NCI-H446 (cell line): ENCODE measurements at places on chromosomes 11 and 22.

DNA sequence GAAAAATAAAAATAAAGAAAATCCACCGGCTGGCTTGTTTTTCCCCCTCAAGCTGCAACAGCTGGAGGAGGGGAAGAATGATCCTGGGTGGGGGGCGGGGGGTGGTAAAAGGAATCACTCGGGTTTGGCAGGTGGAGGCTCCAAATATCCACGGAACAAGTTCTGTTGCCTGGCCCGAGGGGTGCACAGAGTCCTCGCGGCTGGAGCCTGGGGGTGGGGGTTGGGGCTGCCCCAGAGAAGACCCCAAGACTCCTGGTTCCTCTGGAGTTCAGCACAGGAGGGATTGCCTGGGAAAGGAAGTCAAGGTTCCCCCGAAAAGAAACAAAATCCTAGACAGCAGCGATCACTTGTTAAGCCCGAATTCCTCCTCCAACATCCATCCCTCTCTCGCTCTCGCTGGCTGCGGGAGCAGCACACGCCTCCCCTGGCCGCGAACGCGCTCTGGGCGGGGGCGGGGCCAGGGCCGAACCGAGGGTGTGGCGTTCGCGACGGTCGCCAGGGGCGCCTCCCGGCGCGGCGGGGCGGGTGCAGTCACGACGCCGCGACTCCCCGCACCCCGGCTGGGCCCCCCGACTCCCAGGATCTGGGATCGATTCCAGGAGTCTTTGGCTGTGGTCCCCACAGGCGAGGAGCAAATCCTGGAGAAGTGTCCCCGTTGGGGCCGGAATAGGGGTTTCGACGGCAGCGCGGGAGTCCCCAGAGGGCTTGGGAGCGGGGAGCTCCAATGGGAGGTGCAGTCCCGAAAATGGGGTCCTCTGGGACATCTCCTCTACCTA is at the start of gene KCNA4:
Gene KCNA4 (minus strand): TSS at position 443 of the 776 bp plus-strand sequence. CDS start 4,352 bp downstream, outside the sequence.
- DNase-seq: peak; percentile 58

- DNase-seq: no peak
Observed at GRCh38 chr22:37259540-37260029, 15.5 kb upstream of the RAC2 start.

GRCh38 chr11:26905368-26905767 is 88.5 kb upstream of the FIBIN start:
- DNase-seq: peak; percentile 25

DNA sequence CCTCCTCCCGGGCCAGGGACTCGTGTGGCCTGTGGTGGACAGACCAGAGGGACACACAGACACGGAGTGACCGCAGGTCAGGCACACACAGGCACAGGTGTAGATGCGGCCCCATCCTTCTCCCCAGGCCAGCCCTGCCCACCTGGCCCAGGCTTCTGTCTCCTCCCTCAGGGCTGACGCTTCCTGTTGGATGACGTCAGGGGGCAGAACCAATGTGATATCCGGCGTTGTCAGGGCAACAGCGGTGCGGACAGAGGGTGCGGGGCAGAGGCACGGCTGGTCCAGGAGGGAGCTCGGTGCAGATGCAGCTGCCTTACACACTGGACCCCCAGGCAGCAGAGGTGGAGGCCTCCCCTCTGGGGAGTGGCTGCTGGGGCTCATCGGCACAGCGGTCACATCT is 2.9 kb upstream of the TUBGCP6 start:
- DNase-seq: no peak

DNA sequence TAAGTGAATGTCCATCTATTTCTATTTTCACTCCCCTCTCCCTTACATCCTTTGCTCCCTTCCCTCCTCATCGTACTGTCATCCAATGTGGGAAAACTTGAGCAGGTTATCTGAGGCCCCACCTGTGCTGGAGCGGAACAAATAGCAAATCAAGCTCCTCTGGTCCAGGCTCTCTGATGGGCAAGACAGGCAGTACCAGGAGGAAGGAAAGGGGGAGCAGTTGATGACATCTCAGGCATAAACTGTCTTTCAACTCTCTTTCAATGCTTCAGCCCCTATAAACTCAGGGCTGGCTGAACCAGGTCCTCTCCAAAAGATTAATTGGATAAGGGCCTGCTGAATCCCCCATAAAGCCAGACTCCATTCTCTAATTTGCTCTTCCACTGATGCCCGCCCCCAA is 1.5 kb upstream of the CCKBR start:
- no peak for DNase-seq

- DNase-seq: no peak
Observed at GRCh38 chr22:46801331-46801811, 38.9 kb downstream of the TBC1D22A start.

DNA sequence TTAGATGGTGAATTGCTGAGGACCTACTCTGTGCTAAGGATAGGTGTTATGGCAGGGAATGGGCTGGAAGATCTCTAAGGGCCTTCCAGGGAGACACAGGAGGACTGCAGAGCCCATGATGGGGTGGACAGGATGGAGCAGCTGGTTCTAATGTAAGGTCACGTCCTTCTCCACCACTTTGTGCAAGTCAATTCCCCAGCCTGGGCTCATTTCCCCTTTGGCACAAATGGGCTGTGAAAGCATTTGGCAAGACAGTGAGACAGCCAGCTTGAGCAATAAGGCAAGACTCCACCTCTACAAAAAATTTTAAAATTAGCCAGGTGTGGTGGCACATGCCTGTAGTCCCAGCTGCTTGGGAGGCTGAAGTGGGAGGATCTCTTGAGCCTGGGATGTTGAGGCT is 81.4 kb upstream of the THY1 start:
- DNase-seq: no peak

DNA sequence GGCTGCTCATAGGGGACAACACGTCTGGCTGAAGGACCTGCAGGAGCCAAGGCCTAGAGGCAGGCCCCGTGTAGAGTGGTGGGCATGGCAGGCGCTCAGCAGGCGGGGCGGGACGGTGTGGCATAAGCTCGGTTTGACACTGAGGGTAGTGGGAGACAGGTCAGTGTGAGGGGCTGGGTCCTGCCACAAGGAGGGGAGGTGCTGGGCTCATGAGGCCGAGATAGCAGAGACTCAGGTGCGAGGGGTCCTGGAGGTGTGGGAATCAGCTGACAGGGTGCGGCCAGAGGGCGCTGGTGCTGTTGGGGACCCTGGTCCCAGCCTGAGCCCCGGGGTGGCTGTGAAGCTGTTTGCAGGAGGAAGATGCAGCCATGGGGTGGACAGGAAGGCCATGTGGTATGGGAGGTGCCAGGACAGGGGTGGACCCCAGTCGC is 6.7 kb downstream of the SLC22A12 start:
- DNase-seq: no peak

GRCh38 chr11:33829430-33830141 is 55.3 kb upstream of the FBXO3 start:
- peak; percentile 48 for DNase-seq

- no peak for DNase-seq
Observed at GRCh38 chr11:27468209-27468994, 4.2 kb downstream of the LGR4 start.

DNA sequence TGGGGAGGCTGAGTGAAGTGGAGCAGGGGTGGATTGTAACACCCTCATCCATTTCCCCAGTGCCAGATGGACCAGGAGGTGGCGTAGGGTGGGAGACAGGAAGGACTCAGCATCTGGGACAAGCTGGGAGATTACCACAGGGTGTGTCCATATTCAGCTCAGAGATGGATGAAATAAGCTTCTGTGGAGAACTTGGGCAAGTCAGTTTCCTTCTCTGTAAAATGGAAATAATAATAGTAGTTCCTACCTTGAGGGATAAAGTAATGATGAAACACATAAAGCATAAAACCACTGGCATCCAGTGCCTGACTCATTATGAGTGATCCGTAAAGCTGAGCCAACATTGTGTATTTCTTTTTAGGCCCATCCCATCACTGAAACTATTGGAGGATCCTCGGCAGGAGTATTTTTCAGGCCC is 607 bp upstream of the ROBO4 start:
- DNase-seq: no peak

DNA sequence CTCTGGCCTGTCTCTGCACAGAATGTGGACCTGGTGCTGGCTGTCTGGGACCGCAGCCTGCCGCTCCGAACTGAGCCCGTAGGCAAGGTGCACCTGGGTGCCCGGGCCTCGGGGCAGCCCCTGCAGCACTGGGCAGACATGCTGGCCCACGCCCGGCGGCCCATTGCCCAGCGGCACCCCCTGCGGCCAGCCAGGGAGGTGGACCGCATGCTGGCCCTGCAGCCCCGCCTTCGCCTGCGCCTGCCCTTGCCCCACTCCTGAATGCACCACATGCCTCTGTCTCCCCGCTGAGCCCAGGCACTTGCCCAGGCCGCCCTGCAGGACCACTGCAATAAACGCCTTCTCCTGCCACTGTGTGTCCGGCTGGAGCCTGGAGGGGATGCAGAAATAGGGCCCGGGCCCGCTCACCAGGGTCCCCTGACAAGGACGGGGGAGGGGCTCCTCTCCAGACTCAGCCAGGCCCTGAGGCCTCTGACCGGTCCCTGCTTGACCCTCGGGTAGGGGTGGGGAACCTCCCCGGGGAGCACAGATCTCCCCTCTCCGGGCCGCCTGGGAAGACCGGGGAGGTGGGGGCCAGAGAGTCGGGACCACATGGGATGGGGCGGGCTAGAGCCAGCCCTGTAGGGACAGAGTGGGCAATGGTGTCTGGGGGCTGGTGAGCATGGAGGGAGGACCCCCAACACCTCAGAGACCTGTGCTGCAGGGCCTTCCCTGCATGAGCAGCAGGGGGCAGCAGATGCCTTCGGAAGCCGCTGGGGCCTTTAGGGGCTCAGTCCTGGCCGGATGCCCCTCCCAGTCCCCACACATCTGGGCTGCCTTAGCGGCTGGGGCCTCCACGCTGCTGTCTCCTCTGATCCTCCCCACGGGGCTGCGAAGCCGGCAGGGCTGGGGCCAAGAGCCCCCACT is 1.4 kb upstream of the TNNI2 start:
- DNase-seq: no peak

GRCh38 chr11:61747192-61747966 is 5.1 kb upstream of the MYRF start:
- DNase-seq: no peak

GRCh38 chr22:35341090-35341874 is 39.6 kb upstream of the HMOX1 start:
- no peak for DNase-seq

DNA sequence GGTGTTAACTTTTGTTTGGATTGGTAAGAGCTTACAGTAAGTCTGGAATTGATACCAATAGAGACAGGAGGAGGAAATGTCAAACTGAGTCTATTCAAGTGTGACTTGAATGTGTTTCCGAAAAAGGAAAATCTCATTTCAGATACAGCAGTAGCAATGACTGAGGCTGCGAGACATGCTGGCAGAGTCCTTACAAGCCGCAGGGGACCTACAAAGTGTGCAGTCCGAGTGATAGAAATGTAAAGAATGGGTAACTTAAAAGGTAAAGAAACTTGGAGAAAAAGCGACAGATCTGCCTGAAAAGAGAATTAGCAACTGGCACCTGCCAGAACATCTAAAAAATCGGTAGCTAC is 444 bp downstream of the CWF19L2 start:
- DNase-seq: no peak

DNA sequence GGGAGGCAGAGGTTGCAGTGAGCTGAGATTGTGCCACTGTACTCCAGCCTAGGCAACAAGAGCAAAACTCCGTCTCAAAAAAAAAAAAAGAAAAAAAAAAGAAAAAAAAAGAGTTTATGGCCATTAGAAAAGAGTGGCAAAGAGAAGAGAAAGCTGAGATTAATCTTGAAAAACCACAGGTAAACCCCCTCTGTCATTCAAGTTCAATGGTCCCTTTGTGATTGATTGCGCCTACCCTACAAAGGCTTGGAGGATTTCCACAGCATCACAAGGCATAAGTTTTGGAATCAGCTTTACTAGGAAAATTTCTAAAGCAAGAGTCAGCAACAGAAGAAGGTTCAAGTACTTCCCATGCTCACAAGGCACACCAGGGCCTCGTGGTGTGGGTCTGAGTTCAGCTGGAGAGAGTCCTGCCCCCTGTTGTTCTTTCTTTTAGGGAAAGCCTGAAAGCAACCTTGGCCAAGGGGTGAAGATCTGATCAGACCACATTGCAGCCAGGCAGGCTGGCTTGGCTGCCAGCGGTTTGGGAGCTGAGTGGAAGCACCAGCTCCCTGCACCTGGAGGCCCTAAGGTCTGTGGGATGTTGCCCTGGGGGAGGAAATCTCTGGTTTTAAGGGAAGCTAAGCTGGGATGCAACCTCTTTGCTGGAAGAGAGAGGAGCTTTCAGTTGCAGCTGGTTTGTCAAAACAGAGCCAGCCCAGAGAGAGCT is 41.8 kb downstream of the SLN start:
- DNase-seq: no peak

DNA sequence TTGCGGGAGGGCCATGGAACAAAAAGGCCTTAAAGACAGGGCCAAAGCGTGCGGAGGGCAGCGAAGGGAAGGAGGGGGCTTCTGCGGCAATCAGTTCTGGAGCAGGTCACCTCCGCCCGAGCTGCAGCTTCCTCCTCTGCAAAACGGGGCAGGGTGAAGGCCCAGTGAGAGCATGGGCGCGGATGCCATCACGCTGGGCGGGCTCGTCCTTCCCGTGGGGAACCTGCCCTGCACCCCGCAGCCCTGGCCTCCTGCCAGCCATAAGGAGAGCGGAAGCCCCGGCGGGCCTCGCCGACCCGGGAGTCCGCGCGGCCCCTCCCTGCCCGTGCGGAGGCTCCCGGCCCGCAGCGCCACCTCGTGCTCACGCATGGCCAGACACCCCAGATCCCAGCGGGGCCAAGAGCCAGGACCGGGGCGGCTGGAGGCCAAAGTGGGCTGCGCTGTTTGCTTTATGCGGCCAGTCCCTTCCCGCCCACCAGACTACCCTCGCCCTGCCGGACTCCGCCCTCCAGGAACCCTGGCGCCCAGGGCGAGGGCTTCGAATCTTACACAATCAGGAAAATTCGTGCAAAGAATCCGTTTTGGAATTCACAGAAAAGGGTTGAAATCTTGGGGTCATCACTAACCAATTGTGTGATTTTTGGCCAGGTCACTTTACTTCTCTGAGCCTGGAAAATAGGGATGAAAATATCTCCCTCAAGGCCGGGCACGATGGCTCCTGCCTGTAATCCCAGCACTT is 16.1 kb downstream of the TSKU start:
- DNase-seq: no peak

GRCh38 chr11:95567685-95568084 is 221.9 kb downstream of the FAM76B start:
- DNase-seq: no peak

DNA sequence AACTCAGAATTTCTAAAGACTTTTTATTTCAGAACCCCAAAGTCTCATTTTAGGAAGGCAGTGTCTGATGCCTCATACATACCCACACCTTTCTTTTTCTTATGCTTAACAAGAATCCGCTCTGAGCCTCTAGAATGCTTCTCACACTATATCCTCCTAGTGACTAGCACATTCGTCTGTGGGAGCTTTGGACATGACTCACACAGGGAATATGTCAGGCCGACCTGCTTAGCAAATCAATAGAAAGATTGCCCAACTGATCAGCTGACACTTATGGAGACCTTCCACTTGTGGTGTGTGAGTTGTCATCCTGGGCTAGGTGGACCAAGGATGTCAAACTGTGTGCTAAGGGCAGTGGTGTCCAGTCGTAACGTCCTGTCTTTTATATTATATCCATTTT is 129.9 kb upstream of the TTC12 start:
- no peak for DNase-seq
